Activated T-helper 1 cell treated with anti-CD3 and anti-CD28 coated beads, Interleukin-2, amount 50 U/mL, for 16 hours (primary cell): ENCODE measurements at places on chromosomes 7 and 10.

DNA sequence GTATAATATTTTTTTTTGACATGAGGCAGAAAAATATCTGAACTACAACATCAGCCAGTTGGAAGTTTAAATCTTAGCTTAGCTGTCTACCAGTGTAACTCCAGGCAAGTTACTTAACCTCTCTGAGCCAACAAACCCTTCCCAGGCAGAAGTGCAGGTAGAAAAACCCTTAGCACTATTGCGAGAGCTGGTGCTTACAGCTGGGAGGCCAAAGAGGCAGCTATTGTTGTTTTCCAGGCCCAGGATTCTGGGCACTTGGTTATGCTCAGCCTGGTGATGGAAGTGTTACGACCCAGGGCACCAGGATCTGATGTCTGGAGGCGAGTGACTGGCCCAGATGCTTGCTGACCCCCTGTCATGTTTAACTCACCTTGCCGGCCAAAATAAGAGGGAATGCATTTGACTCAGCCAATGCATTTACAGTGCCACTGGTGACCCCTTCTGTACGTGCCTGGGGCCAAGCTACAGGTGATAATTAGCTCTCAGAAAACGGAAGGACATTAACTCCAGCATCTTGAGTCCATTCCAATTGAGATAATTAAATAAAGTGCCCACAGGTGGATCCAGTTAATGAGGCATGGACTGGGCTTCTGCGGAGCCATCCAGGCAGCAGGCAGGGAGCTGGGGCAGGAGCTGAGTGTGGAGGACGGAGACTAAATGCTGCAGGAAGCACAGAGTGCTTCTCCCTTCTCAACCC lies 126.5 kb upstream of the HABP2 start:
- no peak for DNase-seq

- DNase-seq: no peak
Observed at GRCh38 chr7:97847791-97848190, 24.4 kb downstream of the ASNS start.

DNA sequence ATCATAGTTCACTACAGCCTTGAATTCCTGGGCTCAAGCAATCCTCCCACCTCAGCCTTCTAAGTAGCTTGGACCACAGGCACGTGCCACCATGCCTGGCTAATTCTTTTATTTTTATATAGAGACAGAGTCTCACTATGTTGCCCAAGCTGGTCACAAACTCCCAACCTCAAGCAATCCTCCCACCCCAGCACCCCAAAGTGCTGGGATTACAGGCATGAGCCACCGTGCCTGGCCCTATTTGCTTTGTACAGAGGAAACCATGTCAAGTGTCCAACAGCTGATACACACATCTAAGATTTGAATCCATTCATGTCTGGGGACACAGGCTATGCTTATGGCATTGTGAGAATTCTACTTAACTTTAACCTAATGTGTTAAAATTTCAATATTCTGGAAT lies 29.9 kb upstream of the MPP7 start:
- no peak for DNase-seq

GRCh38 chr7:108145401-108145800 lies 15.2 kb upstream of the LAMB4 start:
- DNase-seq: no peak

- DNase-seq: no peak
Observed at GRCh38 chr10:93255546-93255945, 181.9 kb downstream of the CYP26A1 start.
